Activated CD4-positive, alpha-beta memory T cell treated with anti-CD3 and anti-CD28 coated beads, Interleukin-2, amount 10 ng/mL, durations not matched to agents 7 days and 5 days (primary cell): ENCODE measurements at places on chromosomes 12 and 14. TPM values are rescaled to one million over a fixed set of nuclear protein-coding genes. Genes with fewer than 3 reads are reported as not detected.

The KCNJ8 gene
- total RNA-seq, result not detected

The ASB8 gene
- 45.6 TPM for total RNA-seq

The ACSM4 gene
- not detected for total RNA-seq

DNA sequence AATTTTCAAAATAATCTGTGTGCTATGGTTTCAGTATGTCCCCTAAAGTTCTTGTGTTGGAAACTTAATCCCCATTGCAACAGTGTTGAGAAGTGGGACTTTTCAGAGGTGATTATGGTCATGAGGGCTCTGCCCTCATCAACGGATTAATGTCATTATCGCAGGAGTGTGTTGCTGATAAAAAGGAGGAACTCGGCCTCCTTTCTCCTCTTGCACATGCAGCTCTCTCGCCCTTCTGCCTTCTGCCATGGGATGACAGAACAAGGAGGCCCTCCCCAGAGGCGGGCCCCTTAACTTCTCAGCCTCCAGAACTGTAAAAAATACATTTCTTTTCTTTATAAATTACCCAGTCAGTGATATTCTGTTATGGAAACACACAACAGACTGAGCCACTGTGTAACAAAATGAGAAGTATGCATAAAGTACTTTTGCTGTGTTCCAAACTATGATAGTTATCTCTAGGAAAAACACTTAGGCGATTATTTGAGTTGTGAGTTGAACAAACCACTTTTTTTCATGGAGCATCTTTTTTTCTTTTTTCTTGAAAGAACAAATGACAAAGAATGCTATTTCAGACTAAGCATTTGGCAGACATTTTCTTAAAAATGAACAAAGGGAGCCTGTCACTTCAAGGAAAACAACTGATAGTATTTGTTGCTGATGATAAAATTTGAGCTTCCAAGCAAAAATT lies 134.8 kb upstream of the FUT8 start:
- no peak for DNase-seq

GRCh38 chr12:86233126-86233525 lies 23.1 kb downstream of the MGAT4C start:
- no peak for DNase-seq

DNA sequence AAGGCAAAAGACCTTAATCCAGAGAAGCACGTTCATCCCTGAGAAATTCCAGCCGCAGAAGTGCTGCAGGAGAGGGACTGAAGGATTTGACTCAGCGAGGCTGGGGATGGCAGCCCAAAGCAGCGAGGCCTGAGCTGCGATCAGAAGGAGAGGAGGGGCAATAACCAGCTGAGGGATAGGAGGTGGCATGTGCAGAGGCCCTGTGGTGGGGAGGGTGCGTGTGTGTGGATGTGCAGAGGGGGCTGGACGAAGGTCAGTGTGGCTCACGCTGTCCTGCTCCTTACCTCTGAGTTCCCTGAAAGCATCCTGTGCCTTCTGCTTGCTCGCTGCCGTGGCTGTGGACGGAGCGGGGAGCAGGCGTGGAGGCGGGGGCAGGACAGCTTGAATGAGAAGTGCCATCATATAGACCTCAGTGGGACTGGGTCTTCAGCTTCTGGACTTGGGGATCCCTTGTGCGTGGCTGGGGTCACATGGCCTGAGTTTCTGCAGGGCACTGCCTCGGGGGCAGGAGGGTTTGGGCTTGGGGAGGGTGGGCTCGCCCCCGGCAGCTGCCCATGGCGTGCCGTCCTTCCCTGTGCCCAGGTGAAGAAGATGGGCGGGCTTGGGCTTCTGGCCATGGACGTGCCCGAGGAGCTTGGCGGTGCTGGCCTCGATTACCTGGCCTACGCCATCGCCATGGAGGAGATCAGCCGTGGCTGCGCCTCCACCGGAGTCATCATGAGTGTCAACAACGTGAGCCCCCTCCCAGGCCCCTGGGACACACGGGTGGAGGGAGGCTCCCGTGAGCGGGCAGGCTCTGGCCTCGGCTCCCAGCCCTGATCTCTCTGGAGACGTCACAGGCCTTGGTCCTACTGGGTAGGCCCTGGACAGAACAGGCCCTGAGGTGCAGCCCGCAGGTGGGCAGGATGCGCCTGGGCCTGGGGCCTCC lies 11.0 kb downstream of the ACADS start:
- DNase-seq, result no peak

GRCh38 chr12:124162151-124163110 lies 132.5 kb upstream of the RFLNA start:
- no peak for DNase-seq

DNA sequence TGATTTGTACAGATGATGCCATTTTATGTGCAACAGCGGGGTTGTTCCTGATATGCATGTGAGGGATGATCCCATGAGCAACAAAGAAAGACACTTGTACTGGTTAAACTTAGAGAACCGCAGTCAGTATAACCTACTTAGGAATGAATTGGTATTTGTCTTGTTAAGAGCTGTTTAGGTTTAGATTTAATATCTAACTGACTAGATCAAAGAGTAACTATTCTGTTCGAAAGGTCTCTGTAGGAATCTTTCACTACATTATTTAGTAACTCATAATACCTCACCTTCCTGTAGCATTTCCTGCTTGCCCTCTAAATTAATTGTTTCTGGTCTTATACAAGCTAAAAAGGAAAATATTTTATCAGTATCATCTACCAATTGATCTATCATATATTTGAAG lies 350.4 kb downstream of the TRHDE start:
- DNase-seq, result no peak

- no peak for DNase-seq
Observed at GRCh38 chr12:82473111-82473754, 114.9 kb downstream of the METTL25 start.

GRCh38 chr14:61551384-61551783 lies 143.9 kb upstream of the HIF1A start:
- no peak for DNase-seq

- no peak for DNase-seq
Observed at GRCh38 chr14:99809360-99809759, 16.1 kb downstream of the EML1 start.

DNA sequence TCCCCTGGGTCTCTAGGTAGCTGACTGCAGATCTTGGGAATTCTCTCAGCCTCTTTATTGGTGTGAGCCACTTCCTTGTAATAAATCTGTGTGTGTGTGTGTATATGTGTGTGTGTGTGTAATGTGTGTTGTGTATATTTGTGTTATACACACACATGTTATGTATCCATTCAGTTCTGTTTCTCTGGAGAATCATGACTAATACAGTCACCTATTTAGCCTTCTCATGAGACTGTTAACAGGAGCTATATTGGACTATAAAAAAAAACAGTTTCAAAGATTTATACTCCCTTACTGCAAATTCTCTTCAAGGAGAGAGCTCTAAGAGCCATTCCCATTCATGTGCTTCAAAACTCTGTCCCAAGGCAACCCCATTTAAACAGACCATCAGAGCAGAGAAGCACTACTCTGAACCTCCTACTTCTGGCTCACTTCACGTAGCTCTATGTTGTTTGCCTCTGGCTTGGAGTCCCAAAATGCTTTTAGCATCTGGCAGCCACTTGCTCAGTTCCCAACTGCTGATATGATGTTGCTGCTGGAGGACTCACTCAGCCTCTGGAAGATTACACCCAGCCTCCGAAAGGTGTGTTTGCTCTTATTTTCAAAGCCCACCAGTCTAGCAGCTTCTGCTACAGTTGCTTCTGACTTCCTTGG lies 48.7 kb upstream of the KITLG start:
- DNase-seq, result no peak

GRCh38 chr14:103728721-103729120 lies 13.1 kb downstream of the ZFYVE21 start:
- DNase-seq, result no peak
